Stimulated activated CD4-positive, alpha-beta T cell treated with anti-CD3 and anti-CD28 coated beads, Interleukin-1b, Interleukin-23, amount 100 ng/mL, for 24 hours (primary cell): ENCODE measurements at places on chromosomes 7 and 10.

GRCh38 chr10:7054915-7055314, 355.9 kb downstream of the SFMBT2 start:
- DNase-seq, result no peak

DNA sequence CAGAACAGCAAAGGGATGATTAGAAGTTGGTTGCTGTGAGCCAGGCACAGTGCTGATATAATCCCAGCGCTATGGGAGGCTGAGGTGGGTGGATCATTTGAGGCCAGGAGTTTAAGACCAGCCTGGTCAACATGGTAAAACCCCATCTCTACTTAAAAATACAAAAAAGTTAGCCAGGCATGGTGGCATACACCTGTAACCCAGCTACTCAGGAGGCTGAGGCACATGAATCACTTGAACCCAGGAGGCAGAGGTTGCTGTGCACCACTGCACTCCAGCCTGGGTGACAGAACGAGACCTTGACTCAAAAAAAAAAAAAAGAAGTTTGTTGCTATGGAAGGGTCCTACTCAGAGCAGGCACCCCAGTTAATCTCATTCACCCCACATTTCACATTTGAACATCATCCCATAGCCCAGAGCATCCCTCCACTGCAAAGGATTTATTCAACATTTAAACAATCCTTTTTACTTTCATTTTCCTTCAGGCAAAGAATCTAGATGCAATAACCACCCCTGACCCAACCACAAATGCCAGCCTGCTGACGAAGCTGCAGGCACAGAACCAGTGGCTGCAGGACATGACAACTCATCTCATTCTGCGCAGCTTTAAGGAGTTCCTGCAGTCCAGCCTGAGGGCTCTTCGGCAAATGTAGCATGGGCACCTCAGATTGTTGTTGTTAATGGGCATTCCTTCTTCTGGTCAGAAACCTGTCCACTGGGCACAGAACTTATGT, 4.1 kb downstream of the IL6 start:
- no peak for DNase-seq

DNA sequence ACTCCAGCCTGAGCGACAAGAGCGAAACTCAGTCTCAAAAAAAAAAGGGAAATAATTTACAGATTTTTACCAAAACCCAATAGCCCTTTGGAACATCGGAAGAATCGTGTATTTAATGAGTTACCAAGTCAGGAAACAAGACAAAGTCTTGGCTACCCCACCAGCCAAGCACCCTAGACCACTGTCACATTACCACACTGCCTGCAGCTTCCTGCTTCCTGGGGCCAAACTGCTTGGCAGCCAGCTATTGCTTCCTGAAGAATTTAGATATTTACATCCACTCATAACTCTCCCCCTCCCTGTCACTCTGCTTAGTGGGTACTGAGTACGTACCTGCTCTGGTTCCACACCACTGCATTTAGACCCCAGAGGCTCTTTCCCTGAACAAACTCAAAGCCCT, 14.1 kb upstream of the TNPO3 start:
- DNase-seq, result no peak

DNA sequence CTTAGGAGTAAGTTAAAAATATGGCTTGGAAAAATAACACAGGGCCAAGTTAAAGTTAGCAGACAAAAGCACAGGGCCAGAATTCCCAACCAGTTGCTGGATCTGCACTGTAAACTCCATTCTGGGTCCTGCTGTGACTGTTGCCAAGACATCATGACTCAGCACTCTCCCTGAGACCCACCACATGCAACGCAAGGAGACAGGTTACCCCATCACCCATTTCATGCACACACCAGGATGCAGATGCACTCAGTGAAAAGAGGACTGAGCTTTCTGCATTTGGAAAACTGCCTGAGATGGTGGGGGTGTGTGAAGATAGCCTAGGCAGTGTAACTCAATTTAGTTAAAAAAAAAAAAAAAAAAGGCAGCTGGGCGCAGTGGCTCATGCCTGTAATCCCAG, 97.6 kb upstream of the ZNF438 start:
- no peak for DNase-seq

DNA sequence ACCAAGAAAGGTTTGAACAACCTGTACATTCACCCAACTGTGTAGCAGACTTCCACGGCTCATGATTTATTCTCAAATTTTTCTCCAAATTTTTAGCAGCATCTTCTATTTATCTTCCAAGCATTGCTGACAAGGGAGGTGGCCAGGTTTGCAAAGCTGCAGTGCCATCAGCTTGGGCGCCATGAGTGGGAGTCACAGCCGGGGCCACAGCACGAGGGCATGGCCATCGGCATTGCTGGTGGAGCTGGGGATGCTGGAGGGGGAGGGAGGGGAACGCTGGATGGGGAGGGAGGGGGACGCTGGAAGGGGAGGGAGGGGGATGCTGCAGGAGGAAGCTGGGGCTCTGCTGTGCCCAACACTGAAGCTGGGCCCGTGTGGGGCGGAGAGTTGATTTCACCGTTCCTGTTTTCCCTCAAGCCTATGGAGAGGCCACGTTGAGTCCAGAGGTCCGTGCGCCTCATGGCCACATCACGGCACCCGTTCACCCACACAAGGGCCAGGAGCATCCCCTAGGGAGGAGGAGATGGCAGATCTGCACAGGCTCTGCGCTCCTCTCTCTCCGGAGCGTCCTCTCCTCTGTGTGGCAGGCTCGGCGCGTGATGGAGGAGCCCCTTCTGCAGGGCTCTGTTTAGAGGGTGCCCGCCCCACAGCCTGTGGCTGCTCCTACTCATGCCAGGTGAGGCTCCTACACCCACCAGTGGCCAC, 520.2 kb downstream of the DNAJB6 start:
- DNase-seq, result no peak

DNA sequence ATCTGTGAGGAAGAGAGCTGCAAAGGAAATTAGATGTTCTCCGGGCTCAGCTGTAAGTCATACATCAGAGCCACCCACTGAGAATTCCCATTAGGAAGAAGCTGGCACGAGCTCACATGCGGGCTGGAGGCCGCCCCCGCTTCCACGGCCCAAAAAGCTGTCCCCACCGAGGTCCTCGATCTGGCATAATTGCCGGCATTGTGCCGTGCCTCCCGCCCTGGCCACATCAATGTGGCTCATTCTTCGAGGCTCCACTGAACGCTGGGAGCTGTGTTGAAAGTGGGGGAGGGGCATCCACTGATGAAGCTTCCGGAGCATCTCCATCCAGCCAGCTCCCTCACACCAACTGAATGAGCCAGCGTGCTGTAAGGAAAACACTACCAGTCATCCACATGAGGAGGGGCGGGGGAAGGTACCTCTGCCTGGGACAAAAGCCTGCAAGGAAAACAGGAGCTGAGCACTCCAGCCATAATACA, 173.1 kb downstream of the PTPRN2 start:
- DNase-seq, result no peak

DNA sequence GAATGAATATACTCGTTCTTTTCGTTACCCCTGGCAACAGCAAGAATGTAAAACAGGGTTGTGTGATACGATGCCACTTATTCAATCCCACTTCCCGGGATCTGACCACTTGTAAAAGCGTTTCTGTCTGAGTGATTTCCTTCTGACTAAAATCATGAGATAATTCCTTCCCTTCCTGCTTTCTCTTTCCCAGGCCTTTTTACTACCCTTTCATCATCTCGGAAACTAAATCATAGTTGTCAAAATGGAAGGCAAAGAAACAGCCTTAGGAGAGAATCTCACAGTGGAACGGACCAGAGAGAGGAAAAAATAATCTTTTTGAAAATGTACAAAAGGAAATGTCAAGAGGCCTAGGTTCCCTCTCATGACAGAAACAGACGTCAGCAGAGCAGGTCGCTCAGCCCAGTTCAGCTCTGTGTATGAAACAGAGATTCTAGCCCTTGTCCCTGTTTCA, 29.8 kb downstream of the DIP2C start:
- no peak for DNase-seq

DNA sequence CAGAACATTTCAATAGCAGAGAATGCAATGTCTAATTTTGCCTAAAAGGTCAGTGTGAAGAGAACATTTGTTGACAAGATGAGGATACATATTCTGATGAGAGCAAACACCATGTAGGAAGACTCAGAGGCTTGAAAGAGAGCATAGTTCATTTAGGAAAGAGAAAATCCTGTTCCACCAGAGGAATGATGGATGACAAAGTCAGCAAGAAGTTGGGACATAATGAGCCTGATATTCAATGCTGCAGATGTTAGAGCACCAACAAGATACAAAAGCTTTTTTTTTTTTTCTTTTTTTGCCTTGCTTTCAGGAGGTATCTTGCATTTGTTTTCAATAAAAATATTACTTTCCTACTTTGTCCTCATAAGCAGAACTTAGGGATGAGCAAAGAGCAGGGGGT, 952.0 kb upstream of the C7orf33 start:
- DNase-seq, result no peak

- no peak for DNase-seq
Observed at GRCh38 chr10:34183016-34183796, 631.9 kb downstream of the PARD3 start.

- no peak for DNase-seq
Observed at GRCh38 chr7:36690514-36691187, 33.6 kb downstream of the AOAH start.

DNA sequence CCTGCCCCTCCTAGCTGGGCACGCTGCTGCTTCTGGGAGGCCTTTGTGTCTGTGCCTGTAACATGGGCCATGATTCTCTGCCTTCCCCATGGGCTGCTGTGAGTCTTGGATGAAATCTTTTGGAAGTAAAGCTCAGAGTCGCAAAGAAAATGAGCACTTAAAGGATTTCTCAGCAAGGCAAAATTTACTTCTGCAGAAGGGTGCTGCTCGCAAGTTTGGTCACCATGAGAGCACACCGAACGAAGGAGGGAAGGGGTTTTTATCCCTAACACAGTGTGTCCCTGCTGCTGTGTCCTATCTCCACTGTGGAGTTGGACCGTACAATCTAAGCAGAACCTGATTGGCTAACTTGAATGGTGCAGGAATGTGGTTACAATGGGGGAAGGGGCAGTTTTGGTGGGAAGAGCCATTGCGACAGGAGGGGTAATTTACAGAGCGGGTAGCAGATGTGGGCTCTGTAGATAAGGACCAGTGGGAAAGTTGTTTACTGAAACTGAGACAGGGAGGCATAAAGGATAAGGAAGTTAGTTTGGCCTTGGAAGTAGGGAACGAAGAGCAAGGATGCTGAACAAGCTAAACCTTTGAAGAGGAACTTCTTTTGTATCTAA, 57.5 kb downstream of the FANK1 start:
- DNase-seq, result no peak
